ENCODE measurements at places on chromosomes 13 and 19. TPM values are rescaled to one million over a fixed set of nuclear protein-coding genes. Genes with fewer than 3 reads are reported as not detected.
A peak's percentile ranks its signal among the peaks of the same experiment; 100 is the strongest.

DNA sequence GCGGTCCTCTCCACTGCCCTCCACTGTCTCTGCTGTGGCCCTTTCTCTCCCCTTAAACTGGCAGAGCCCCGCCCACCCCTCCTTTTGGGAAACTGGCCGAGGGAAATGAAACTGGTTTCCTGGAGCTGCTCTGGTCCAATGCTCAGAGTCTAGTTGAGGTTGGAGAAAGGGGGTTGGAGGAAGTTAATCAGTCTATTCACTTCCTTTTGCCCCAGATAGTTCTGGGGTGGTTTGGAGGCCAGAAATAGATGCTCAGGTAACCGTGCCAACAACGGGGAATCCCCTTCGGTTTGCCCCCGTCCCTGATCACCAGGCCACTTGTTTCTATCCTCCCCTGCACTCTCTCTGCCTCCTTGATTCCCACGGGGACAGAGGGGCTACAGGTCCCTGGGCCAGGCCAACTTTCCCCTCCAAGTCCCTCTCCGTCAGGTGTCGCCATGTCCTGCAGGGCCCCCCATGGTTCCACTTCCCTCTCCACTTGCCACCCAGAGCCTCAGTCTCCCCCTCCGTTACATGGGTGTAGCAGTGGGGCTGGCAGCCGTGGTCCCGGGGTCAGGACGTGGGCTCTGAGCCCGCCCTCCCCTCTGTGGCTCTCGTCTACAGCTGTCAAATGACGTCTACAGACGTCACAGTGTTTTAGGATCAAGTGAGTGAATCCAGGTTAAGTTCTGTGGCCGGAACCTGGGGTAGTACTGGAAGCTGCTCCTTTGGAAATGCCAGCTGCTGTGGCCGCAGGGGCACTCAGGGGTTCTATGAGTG, at the start of gene IL4I1:
Gene IL4I1, minus strand, starts transcription at position 25 of the 759 bp plus-strand sequence. CDS start 727 bp downstream, outside the sequence.
- H3K36me3 ChIP-seq: no peaks in the 10 kb centered on the region
- H3K27ac ChIP-seq: no peak within 1 kb of the TSS
- DNase-seq: no peak
- H3K4me3 ChIP-seq: no peak within 1 kb of the TSS
- no peaks in the 10 kb centered on the region for H3K27me3 ChIP-seq
- peaks cover 14% of the 10 kb centered on the region for H3K4me1 ChIP-seq

LSR gene
- total RNA-seq: 5.1 TPM

DNA sequence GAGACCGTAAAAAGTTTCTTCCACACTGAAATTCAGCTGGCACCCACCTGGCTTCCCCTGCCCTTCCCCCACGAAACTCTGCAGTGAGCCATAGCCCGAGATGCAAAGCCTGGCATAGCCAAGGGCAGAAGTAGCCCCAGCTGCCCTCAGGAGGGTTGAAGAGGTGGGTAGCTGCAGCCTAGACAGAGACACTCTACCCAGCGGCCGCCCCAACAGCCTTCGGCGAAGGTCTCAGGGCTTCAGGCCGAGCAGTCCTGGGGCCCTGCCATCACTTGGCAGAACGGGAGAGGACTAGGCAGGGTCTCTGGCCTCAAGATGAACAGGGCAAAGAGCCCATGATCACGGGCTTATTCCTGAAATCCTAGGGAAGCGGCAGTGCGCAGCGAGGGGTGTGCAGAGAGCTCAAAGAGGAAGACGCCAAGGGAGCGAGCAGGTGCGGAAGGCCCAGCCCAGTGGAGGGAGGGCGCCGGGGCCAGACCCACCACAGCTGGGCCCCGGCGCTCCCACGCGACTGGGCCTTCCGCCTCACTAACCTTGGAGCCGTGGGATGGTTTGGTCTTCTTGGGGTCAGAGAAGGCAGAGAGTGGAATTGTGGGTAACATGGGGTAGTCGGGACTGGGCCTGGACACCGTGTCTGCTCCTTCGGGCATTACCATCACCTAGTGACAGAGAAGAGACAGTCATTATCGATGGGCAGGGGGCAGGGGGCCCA, 53.2 kb downstream of the MLLT1 start:
- peaks cover 23% of the 10 kb centered on the region for H3K4me1 ChIP-seq
- H3K27me3 ChIP-seq: no peaks in the 10 kb centered on the region

- H3K27me3 ChIP-seq: no peaks in the 10 kb centered on the region
- H3K4me1 ChIP-seq: peaks cover 14% of the 10 kb centered on the region
- H3K4me3 ChIP-seq: no peak overlapping the region
- H3K36me3 ChIP-seq: no peaks in the 10 kb centered on the region
- no peak overlapping the region for H3K27ac ChIP-seq
Measured at GRCh38 chr13:79674765-79675515, 194.0 kb downstream of the NDFIP2 start.

ZSCAN5A gene
- 7.1 TPM for total RNA-seq

SHISA7 gene
- total RNA-seq: not detected

- H3K27me3 ChIP-seq: no peaks in the 10 kb centered on the region
- no peak for DNase-seq
- no peak overlapping the region for H3K4me3 ChIP-seq
- no peaks in the 10 kb centered on the region for H3K36me3 ChIP-seq
- H3K4me1 ChIP-seq: no peaks in the 10 kb centered on the region
- no peak overlapping the region for H3K27ac ChIP-seq
Measured at GRCh38 chr13:81493144-81493543, 1152.2 kb upstream of the SPRY2 start.

- no peaks in the 10 kb centered on the region for H3K27me3 ChIP-seq
- H3K4me3 ChIP-seq: peak overlapping the region; percentile 82
- H3K36me3 ChIP-seq: no peaks in the 10 kb centered on the region
- DNase-seq: no peak
- peaks cover 27% of the 10 kb centered on the region for H3K4me1 ChIP-seq
- H3K27ac ChIP-seq: peak overlapping the region; percentile 27
Measured at GRCh38 chr13:26557051-26557392, 461 bp upstream of the WASF3 start.

ABHD13 gene
- total RNA-seq: 10.6 TPM

GRCh38 chr13:45240143-45240542, 39.3 kb upstream of the KCTD4 start:
- DNase-seq: no peak
- H3K27me3 ChIP-seq: no peaks in the 10 kb centered on the region
- H3K4me3 ChIP-seq: no peak overlapping the region
- no peaks in the 10 kb centered on the region for H3K36me3 ChIP-seq
- H3K27ac ChIP-seq: no peak overlapping the region

- no peaks in the 10 kb centered on the region for H3K36me3 ChIP-seq
- no peak overlapping the region for H3K27ac ChIP-seq
- no peak for DNase-seq
- no peak overlapping the region for H3K4me3 ChIP-seq
- no peaks in the 10 kb centered on the region for H3K27me3 ChIP-seq
- no peaks in the 10 kb centered on the region for H3K4me1 ChIP-seq
Measured at GRCh38 chr13:44135566-44135965, 238.1 kb upstream of the SERP2 start.

HCST gene
- total RNA-seq: not detected

PNMA8A gene
- 2.9 TPM for total RNA-seq

PRODH2 gene
- not detected for total RNA-seq

GRCh38 chr19:4083677-4084546, 17.2 kb upstream of the ZBTB7A start:
- H3K27me3 ChIP-seq: no peaks in the 10 kb centered on the region
- H3K36me3 ChIP-seq: no peaks in the 10 kb centered on the region
- DNase-seq: no peak
- peak overlapping the region; percentile 37 for H3K27ac ChIP-seq
- peak overlapping the region; percentile 35 for H3K4me3 ChIP-seq

- H3K4me1 ChIP-seq: peaks cover 37% of the 10 kb centered on the region
- DNase-seq: no peak
- H3K27ac ChIP-seq: peak overlapping the region; percentile 87
- H3K36me3 ChIP-seq: peaks cover 14% of the 10 kb centered on the region
Measured at GRCh38 chr19:927351-927779, 1.5 kb downstream of the ARID3A start.

SRRM5 gene
- total RNA-seq: 0.17 TPM

- H3K27ac ChIP-seq: no peak overlapping the region
- DNase-seq: no peak
- no peaks in the 10 kb centered on the region for H3K4me1 ChIP-seq
- H3K4me3 ChIP-seq: no peak overlapping the region
- no peaks in the 10 kb centered on the region for H3K27me3 ChIP-seq
Measured at GRCh38 chr13:72386138-72386684, 341.2 kb downstream of the MZT1 start.

DNA sequence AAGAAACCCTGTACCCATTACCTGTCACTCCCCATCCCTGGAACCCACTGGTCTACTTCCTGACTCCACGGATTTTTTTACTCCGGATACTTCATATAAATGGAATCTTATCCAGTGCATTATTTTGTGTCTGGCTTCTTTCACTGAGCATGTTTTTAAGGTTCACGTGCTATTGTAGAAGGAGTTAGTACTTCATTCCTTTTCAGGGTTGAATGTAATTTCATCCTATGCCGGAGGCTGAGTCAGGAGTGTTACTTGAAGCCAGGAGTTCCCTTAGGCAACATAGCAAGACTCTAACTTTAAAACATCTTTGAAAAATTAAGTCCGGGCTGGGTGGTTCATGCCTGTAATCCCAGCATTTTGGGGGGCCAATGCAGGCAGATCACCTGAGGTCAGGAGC, 17.9 kb upstream of the ELAVL1 start:
- H3K27ac ChIP-seq: no peak overlapping the region
- no peaks in the 10 kb centered on the region for H3K36me3 ChIP-seq
- H3K4me3 ChIP-seq: no peak overlapping the region
- H3K4me1 ChIP-seq: no peaks in the 10 kb centered on the region
- no peak for DNase-seq
- no peaks in the 10 kb centered on the region for H3K27me3 ChIP-seq

- peaks cover 29% of the 10 kb centered on the region for H3K4me1 ChIP-seq
- no peak for DNase-seq
- H3K36me3 ChIP-seq: no peaks in the 10 kb centered on the region
- no peak overlapping the region for H3K27ac ChIP-seq
Measured at GRCh38 chr19:10233946-10234345, 2.8 kb upstream of the S1PR2 start.

PLEKHA4 gene
- total RNA-seq: 22.4 TPM
